ENCODE measurements at places on chromosomes 7 and 10. TPM values are rescaled to one million over a fixed set of nuclear protein-coding genes. Genes with fewer than 3 reads are reported as not detected.

Gene NPVF
- not detected for total RNA-seq

Gene LIPN
- not detected for total RNA-seq

Gene LRMDA
- not detected for total RNA-seq

GRCh38 chr7:153507885-153508284 is 544.3 kb upstream of the DPP6 start:
- DNase-seq, result no peak

GRCh38 chr10:122132882-122133565 is 138.1 kb upstream of the BTBD16 start:
- DNase-seq, result no peak

- DNase-seq, result no peak
Measured at GRCh38 chr7:135744938-135745702, 3.5 kb downstream of the FAM180A start.

- no peak for DNase-seq
Measured at GRCh38 chr7:102258749-102259107, 27.9 kb upstream of the SH2B2 start.

- DNase-seq, result no peak
Measured at GRCh38 chr7:134359787-134360432, 43.2 kb upstream of the SLC35B4 start.

DNA sequence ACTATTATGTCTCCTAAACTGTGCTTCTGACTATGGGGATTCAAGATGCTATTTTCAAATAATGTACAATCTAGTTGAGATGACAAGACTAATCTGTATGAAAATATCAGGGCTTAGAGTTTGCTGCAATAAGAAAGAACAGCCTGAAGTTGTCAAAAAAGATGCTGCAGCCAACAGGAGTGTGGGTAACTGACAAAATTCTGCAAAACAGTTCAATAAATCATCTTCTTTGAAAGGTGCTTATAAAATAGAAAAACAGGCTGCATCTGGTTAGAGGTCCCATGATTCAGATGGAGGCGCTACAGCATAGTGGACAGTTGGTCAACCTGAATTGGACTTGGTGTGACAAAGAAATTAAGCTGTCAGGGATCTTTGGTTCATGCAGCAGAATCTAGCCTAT is 511.0 kb downstream of the XPNPEP1 start:
- DNase-seq, result no peak

Measured in GM23338 (cell line).